Subcutaneous adipose tissue (tissue), 4 donors: ENCODE measurements at places on chromosomes 2 and 18. TPM values are rescaled to one million over a fixed set of nuclear protein-coding genes. Genes with fewer than 3 reads are reported as not detected.

DNAH6 gene
- 2.4 TPM for total RNA-seq

REG3G gene
- not detected for total RNA-seq

UGT1A5 gene
- not detected for total RNA-seq

ZNG1B gene
- total RNA-seq = 27.5 TPM

DSG1 gene
- not detected for total RNA-seq

SETBP1 gene
- total RNA-seq = 15.6 TPM

SUCLG1 gene
- 284 TPM for total RNA-seq

PLCD4 gene
- total RNA-seq = 1.7 TPM

RGPD3 gene
- 2.4 TPM for total RNA-seq

FSIP2 gene
- 0.94 TPM for total RNA-seq

TLX2 gene
- total RNA-seq = not detected

SLC66A3 gene
- total RNA-seq = 55.2 TPM

EVX2 gene
- not detected for total RNA-seq

DPP4 gene
- 15.5 TPM for total RNA-seq

AQP12A gene
- total RNA-seq = not detected

GRB14 gene
- 6.8 TPM for total RNA-seq

RTP5 gene
- total RNA-seq = not detected

HNRNPLL gene
- 66.7 TPM for total RNA-seq

ERICH2 gene
- not detected for total RNA-seq

CRYBA2 gene
- not detected for total RNA-seq

RPL31 gene
- 1,598 TPM for total RNA-seq

C2orf49 gene
- 13.4 TPM for total RNA-seq

LHCGR gene
- 2.3 TPM for total RNA-seq

SLC30A3 gene
- not detected for total RNA-seq

DSC2 gene
- total RNA-seq = 11.1 TPM

RAB6C gene
- total RNA-seq = not detected

CPLX4 gene
- total RNA-seq = not detected
